Bronchial epithelial cell (primary cell): ENCODE measurements at places on chromosomes 7 and 10.
A peak's percentile ranks its signal among the peaks of the same experiment; 100 is the strongest.

DNA sequence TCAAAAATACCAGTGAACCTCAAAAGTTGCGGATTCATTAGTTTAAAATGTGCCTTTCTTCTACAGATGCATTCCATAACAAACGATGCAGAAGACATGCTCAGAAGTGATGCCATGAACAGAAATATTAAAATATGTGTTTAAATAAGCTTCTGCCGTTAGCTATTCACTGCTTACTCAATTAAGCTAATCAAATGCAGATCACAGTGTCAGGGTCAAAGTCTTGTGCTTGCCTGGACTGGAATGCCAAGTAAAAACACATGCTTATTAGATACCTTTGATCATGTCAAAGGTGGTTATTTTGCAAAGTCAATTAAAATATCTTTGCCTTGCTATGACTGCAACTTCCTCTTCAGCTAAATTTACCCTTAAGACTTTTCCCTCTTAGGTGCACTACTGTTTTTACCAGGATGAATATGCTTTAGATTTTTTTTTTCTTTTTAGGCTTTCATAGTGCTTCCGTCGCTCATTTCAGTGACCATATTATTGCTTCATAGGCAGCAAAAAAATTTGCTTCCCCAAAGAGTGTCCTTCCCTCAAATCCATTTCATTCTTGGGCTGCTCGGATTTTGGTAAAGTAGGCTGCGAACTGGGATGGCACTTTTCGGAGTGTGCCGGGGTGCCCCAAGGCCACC lies 905 bp downstream of the ASB13 start:
- peak; percentile 19 for DNase-seq

DNA sequence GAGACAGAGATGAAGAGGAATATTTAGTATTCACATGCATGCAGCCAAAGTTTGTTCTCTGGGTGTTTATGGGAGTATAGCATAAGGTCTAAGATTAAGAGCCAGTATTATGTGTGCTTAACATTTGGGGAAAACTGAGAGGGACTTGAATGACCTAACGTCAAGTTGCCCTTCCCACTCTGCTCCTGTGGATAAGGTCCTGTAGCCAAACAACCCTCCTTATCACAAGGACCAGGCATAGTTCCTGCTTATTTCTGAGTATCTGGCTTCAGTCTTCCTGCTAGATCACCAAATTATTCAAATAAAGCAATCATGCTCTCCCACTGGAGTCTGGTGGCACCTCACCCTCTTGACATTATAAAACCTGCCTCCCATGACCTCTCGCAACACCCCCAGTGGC lies 137.9 kb upstream of the SEMA3E start:
- no peak for DNase-seq

GRCh38 chr10:43354330-43354635 lies 17.2 kb upstream of the FXYD4 start:
- DNase-seq = no peak

- DNase-seq = peak; percentile 84
Measured at GRCh38 chr7:16650266-16650665, 4.3 kb downstream of the BZW2 start.

GRCh38 chr7:28104811-28105210 lies 75.8 kb downstream of the JAZF1 start:
- no peak for DNase-seq

DNA sequence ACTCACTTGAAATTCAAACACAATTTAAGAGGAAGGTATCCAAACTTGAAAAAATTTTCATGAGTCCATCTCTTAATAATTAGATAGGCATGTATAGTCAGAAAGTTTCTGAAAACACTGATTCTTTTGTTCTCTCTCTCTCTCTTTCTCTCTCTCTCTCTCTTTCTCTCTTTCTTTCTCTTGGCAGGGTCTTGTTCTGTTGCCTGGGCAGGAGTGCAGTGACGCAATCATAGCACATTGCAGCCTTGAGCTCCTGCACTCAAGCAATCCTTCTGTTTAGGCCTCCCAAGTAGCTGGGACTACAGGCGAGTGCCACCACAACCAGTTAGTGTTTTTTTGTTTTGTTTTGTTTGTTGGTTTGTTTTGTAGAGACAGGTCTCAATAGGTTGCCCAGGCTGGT lies 59.3 kb downstream of the PRTFDC1 start:
- no peak for DNase-seq

DNA sequence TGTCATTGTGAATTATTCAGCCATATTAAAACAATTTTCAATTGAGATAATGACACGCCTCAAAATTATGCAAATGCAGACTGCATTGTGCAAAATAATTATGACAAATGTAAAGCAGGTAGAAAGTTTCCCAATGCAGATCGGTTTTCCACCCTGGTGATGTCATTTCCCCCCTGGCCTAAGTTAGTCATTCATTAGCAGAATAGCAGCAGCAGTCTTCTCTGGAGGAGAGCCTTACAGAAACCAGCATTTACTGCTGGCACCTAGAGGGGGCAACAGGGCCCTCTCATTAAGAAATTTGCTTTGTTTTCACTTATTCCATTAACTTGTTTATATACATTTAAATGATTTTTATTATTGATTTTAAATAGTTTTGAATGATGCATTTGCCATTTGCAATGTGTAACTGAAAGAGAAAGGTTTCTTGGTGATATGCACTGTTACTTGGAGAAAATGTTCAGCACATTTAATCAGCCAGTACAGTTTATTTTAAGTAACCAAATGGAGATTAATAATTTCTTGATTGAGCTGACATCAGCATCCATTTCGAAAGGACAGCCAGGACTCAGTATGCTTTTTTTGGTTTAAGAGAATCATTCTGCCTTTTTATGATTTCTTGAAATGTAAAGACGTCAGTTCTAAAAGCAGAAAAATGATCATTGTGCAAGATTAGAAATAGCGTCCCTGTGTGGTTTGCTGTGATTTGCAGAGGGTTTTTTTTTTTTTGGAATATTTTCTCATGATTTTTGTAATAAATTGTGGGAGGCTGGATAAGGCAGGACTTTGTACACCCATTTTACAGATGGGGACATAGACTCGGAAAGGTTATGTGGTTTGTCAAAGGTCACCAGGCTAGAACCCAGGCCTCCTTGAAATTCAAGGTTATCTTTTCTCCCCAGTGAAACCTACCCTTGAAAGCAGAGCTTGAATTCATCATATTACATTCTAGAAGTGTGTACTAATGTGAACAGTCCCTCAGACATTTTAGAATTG lies 3.5 kb downstream of the ARID5B start:
- DNase-seq = peak; percentile 97

- DNase-seq = no peak
Measured at GRCh38 chr7:124029396-124030188, 3.3 kb downstream of the TMEM229A start.

DNA sequence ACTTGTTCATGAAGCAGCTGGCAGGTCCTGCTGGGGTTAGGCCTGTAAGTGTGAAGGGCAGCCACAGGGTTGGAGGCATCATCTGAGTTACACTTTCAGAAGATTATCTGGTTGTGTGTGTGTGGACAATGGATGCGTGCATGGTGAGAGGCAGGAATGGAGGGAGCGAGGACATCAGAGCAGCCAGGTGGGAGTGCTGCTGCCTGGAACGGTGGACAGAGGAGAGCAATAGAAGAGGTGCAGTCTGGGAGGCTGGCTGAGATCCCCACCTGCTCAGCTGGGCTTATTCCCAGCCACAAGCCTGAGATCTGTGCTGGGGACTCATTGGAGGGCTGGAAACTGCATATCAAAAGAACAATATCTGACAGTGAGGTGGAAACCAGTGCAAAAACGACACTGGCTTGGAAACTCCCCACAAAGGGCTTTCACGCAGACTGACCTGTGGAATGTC lies 17.9 kb downstream of the ZNF488 start:
- no peak for DNase-seq

- peak; percentile 92 for DNase-seq
Measured at GRCh38 chr7:110050785-110051184, 1040.1 kb upstream of the LRRN3 start.

DNA sequence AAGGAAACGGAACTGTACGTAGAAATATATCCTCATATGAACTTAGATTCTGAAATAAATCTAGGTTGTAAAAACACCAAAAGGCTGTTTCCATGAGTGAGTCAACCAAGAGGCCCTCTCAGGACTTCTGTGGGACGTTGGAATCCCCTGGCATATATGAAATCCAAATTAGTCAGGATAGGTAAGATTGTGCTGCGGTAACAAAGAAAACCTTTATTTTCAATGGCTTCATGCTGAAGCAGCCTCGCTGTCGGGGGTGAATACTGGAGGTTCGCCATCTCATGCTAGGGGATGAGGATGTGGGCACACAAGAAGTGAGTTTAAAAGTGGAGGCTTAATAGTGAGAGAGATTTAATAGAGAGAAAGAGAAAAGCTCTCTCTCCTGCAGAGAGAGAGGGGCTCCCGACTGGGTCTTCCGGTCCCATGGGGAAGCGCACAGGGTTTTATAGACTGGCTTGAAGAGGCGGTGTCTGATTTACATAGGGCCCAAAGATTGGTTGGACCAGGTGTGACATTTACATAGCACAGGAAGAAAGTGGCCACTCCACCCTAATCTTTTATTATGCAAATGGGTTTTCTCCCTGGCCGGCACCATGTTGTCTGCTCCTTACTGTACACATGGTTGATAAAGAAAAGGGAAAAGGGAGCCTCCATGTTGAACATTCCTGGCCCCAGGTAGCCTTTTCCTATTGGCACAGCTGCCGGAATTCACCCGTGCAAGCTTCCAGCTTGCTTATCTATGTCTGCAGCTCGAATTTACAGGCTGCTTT lies 52.3 kb upstream of the SEPHS1 start:
- no peak for DNase-seq

- peak; percentile 59 for DNase-seq
Measured at GRCh38 chr10:102627736-102628293, 16.5 kb upstream of the TRIM8 start.

DNA sequence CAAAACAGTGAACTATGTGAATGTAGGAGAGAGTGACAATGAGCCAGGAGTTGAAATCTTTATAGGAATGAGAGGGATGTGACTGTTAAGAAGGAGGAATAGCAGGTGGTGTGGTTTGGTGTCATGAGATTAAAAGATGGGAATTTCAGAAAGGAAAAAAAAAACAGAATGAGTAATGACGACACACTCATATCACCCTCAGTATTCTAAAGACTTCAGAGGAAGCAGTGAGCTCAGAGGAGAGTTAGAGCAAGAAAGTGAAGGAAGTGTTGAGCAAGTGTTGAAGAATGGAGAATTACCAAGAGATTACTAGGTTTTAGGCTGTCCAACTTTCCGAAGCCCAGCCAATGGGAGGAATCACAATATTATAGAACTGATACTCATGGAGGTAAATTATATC lies 220.5 kb upstream of the HGF start:
- DNase-seq = peak; percentile 72

DNA sequence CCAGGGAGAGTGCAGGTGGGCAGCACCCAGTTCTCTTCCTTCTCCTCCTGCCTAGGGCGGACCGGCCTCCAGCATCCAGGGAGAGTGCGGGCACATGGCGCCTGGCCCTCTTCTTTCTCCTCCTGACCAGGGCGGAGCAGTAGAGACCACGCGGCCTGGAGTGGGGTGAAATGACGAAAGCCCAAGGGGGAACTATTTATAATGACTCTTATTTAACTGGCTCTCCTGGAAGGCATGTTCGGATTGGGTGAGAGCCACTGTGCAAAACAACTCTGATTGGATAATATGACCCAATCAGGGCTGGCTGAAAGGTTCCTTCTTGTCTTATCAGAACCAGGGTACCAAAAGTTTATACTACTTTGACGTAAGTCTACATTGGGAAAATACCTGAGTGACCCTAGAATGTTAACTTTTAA lies 63.1 kb downstream of the ZNF37A start:
- DNase-seq = no peak

GRCh38 chr10:69228151-69228550 lies 8.0 kb downstream of the HKDC1 start:
- no peak for DNase-seq

GRCh38 chr7:139725858-139726484 lies 51.8 kb downstream of the HIPK2 start:
- DNase-seq = no peak

GRCh38 chr7:3787717-3788264 lies 486.7 kb downstream of the SDK1 start:
- no peak for DNase-seq
